Activated CD8-positive, alpha-beta memory T cell treated with anti-CD3 and anti-CD28 coated beads, Interleukin-2, amount 50 U/mL, for 4 hours (primary cell): ENCODE measurements at places on chromosomes 7 and 10.

DNA sequence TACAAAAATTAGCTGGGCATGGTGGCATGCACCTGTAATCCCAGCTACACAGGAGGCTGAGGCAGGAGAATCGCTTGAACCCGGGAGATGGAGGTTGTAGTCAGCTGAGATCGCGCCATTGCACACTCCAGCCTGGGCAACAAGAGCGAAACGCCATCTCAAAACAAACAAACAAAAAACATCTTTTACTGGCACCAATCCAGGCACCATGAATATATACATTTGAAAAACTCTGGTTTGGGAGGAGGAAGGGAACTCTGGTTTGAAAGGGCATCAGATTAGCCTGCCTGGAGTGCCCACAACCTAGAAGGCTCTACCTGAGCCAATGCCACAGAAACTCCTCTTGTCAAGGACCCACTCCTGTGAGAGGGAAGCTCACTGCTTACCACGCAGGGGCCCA lies 15.9 kb downstream of the POLL start:
- DNase-seq = no peak

DNA sequence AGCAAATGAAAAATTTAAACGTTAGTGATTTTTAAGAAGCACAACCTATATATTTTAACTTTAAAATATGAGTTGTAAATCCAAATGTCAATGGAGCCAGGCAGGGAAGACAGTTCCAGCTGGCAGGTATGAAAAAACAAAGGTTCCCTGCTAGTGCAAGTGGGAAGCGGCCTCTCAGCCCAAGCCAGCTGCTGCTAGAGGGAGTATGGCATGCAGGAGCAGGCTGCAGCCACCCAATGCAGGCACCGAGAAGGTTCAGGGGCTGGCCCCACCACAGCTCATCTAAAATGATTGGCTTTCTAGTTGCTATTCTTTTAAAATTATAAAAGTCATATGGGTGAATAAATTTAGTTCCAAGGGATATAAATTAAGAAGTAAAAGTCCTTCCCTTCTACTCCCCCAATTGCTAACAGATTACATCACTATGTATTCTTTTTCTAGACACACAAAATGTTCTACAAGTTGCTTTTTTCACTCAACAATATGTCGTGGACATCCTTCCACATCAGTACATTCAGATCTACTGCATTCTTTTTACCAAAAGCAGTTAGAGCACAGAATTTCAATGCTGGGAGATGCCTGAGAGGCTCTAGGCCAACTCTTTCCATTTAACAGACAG lies 69.3 kb downstream of the SGMS1 start:
- no peak for DNase-seq

GRCh38 chr7:142880876-142881505 lies 4.6 kb downstream of the TRPV6 start:
- DNase-seq = peak; percentile 44

DNA sequence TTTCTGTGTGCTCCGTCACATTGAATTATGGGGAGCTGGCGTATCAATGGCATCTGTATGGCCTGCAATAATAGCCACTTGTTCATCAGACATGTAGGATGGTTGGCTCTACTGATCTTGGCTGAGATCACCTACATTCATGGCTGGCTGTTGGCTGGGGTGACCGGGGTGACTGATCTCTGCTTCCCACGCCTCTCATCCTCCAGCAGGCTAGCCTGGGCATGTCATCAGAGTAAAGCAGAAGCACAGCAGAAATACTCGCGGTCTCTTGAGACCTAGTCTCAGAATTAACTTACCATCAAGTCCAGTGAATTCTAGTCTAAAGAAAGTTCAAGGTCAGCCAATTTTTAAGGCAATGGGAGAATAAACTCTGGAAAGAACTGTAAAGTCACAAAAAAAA lies 257.7 kb upstream of the GLI3 start:
- DNase-seq = no peak

DNA sequence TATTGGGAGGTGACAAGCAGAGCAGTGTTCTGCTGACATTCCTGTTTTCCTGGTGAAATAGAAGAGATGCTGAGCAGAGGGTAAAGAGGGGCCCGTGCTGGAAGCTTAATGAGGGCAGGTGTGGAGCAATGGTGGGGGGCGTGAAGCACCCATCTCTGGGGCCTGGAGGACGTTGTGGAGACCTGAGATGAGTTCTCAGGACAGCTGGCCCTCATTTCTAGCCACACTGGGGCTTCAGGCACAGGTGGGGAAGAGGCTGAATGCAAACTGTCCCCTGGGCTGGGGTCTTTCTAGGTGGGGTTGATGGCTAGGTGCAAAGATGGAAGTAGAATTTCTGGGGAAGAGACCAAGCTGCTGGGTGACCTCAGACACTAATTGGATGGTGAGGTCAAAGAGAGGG lies 274.2 kb upstream of the TCERG1L start:
- DNase-seq = no peak

DNA sequence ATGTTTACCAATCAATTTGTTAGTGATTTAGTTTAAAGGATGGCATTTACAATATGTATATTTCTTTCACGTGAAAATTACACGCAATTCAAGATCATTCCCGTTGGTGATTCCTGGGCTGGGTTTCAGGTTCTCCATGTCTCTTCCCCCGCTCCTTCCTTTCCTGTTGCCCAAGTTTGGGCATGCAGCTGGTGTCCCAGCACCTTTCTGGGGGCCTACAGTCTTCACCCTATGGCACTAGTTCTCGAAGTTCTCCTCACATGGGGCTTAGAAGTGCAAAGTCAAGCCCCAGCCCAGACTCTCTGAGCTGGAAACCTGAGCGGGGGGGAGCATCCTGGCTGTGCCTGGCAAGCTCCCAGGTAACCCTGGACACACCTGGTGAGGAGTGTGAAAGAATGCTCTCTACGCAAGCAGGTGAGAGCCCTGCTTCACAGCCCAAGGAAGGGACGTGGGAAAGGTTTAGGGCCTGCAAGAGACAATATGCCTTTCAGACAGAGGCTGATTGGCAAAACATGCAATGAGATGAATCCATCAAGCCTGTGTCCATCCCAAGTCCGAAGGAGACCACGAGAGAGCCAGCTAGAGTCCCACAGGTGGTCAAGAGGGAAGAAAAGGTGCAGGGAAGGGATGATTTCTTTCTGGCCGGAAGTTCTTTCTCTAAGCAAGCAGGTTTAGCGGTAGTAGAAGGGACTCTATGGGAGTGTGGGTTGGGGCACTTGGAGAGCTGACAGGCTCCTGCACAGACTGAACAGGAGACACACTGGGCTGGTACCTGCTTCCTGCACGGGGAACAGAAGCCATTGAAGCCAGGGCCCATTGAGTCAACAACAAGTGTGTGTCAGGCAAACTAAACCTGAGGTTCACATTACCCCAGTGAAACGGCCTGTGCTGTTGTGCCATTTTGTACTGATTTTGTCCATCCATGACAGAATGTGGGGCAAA lies 131.1 kb downstream of the ADARB2 start:
- DNase-seq = no peak

GRCh38 chr10:52875336-52875735 lies 102.8 kb upstream of the MBL2 start:
- no peak for DNase-seq

DNA sequence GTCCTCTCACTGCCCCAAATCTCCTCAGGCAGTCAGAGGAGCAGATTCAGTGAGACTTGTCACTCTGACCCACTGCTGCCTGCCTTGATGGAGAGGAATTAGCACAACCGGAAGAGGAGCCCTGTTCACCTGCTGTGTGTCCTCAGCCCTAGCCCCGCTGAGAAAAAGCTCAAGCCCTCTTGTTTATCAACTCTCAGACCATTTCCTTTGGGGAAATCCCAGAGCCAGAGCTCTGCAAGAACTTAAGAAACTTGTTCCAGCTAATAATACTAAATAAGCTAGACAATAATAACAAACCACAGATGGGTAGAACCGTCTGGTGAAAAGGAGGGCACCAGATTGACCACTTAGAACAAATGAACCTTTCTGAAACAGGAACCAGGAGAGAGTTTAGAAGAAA lies 37.7 kb upstream of the ITGB1 start:
- DNase-seq = no peak

DNA sequence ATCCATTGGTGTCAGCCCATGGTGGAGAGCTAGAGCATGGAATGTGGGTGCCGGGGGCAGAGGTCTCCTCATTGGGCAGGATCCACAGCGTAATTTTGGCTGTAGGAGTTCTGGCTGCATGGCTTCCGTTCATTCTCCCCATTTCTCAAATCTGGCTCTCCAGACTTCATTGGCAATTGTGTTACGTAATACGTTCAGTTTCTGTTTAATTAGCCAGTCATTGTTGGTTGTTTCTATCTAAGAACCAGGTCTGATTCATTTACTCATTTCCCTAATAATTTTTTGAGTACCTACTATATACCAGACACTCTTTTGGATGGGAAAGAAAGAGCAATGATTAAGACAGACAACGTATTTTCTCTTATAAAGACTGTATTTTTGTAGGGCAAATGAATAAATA lies 299.6 kb downstream of the CSTF2T start:
- DNase-seq = no peak
